ENCODE measurements at places on chromosomes 5 and 9.

GRCh38 chr5:124460642-124461041 lies 285.8 kb downstream of the ZNF608 start:
- no peak for DNase-seq

DNA sequence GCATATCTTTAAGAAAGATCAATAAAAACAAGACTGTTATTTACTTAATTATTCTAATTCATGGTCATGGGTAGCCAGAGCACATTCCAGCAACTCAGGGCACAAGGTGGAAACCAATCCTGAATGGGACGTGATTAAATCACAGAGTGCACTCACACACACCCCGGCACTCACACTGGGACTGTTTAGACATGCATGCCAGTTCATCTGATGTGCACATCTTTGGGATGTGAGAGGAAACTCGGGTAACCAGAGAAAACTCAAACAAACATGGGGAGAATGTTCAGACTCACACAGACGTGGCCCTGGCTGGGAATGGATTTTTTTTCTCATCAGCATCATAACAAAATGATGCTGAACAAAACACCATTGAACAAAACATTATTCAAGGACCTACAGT lies 29.4 kb downstream of the SMAD5 start:
- DNase-seq = no peak

DNA sequence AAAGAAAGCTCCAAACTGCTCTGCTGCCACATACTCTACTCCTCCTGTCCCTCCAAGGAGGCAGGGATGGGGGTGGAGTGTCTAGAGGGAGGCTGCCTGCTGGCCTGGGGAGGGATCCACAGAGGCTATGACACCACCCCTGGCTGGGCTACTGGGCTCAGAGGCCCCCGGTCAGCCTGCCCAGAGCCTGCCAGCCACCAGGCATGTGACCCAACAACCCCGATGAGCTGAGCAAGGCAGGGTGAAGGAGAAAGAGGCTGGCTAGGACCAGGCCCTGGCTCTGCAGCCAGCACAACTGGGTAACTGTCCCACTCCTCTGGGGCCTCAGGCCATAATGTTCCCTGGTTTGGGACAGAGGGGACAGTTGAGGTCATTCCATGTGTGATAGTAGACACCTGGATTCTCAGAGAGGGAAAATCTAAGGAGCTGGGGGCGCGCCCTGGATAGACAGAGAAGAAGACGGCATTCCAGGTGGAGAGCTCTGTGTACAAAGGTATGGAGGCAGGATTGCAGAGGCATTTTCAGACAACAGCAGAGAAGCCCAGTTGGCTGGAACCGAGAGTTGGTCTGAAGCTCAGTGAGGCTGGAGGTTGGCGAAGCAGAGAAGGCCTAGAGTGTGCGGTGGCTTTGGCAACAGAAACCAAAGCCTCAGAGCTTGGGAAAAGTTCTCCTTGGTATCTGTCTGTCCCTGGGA lies 33.8 kb upstream of the IL17B start:
- DNase-seq = no peak

DNA sequence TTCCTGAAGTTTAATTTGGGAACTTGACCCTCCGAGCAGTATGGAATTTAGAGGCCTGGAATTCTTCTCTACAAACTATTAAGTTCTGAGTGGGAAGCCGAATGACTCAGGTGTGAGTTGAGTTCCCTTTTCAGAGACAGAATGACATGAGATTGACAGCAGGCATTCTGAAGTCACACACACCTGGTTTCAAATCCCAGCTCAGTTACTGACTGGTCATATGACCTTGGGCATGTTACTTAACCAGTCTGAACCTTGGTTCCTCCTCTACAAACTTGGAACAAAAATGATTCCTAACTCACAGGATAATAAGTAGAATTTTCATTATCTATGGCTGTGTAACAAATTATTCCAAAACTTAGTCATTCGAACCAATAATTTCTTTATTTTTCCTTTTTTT lies 45.5 kb upstream of the GPBP1 start:
- DNase-seq = no peak

- no peak for DNase-seq
These were observed 320.2 kb downstream of the TLE1 start for GRCh38 chr9:81369121-81369520.

GRCh38 chr5:150428106-150428876 lies 15.6 kb upstream of the CD74 start:
- DNase-seq = peak; percentile 64

- no peak for DNase-seq
These were observed 22.7 kb upstream of the UBLCP1 start for GRCh38 chr5:159240301-159240870.

- DNase-seq = no peak
These were observed 249.4 kb downstream of the FAM170A start for GRCh38 chr5:119878712-119879111.

DNA sequence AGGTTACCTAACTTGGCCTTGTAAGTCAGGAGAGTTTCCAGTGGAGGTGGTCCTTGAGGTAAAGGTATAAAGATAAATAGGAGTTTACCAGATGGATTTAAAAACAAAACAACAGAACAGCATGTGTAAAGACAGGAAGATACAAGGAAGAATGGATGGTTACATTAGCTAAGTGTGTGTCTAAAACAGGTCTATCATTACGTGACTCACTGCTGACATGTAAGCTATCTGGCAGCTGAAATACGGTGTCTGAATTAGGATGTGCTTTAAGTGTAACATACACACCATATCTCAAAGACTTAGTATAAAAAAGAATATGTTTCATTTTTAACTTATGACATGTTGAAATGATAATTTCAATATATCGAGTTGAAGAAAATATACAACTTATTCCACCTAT lies 405.1 kb upstream of the ADAMTSL1 start:
- DNase-seq = no peak

DNA sequence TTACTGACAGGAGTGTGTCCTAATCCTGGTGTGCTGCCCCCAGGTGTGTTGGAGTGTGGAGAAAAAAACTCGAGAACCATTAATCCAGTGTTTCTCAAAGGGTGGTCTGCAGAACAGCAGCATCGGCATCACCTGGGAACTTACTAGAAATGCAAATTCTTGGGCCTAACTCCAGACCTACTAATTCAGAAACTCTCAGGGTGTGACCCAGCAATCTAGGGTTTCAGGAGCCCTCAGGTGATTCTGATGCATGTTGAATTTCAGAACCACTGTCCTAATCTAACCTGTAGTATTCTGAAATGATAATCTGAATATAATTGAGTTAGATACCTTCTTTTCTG lies 30.0 kb upstream of the IL6ST start:
- DNase-seq = no peak

DNA sequence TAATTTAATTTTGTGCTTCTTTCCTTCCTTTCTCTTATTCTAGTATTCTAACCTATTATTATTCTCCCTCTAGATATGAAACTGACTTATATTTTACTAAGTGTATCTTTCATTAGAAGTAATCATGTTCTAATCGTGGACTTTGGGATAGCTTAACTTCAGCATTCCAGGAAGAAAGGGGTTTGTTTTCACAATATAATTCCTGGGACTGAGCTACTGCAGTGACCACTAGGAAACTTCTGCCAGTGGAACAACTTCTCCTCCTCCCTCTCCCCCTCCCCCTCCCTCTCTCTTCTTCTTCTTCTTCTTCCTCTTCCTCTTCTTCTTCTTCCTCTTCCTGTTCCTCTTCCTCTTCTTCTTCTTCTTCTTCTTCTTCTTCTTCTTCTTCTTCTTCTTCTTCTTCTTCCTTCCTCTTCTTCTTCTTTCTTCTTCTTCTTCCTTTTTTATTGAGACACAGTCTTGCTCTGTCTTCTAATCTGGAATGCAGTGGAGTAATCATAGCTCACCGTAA lies 127.9 kb downstream of the NNT start:
- DNase-seq = no peak

GRCh38 chr5:172644266-172644665 lies 3.2 kb downstream of the NEURL1B start:
- no peak for DNase-seq

DNA sequence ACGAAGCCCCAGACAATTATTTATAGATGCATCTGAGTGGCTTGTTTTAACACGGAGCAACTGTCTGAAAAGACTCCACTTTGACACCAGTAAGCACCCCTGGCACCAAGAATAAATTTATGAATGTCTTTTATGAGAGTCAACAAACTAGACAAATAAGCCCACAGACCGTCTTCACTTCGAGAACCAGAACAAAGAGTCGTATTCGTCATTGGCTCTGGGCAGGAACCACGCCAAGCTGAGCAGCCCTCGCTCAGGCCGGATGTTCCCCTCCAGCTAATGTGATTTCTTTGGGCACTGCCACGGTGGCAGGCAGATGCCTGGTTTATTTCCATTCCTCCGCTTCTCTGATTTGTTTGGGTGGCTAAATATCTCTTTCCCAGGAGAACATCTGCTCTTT lies 91.9 kb upstream of the STC2 start:
- DNase-seq = no peak

DNA sequence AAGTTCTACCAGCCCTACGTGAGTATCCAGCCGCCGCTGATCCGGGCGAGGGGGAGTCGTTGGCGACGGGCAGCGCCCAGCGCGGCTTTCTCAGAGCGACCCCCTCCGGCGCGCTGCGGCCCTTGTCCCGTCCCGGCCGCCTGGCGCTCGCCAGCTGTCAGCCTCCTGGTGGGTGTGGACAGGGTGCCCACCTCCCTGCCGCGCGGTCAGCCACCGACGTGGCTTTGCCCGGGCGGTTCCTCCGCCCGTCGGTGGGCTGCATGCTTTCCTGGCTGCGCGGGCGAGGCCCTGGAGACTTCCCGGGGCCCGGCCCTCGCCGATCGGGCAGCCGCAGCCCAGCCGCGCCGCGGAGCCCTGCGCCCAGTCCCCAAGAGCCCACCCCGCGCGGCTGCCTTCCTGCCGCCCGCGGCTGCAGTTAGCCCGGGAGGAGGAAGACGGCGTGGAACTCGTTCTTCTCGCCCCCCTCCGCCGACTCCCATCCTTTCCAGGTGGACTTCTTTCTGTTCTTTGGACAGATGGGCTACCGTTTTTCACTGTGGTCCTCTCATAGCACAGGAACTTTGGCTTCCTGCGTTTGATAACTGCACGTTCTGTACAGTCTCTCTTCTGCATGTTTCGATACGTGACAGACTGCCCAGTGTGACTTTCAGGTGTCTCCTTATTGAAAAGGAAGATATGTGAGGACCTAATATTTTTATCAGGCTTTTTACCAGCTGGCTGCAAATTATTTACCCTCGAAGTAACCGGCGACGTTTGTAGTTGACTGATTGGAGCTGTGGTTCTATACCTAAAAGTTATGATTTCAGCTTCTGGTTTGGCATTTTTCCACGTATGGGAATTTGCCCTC lies 577 bp downstream of the AP3S1 start:
- DNase-seq = peak; percentile 67

- no peak for DNase-seq
These were observed 24.4 kb downstream of the ANKRD55 start for GRCh38 chr5:56208681-56209080.

DNA sequence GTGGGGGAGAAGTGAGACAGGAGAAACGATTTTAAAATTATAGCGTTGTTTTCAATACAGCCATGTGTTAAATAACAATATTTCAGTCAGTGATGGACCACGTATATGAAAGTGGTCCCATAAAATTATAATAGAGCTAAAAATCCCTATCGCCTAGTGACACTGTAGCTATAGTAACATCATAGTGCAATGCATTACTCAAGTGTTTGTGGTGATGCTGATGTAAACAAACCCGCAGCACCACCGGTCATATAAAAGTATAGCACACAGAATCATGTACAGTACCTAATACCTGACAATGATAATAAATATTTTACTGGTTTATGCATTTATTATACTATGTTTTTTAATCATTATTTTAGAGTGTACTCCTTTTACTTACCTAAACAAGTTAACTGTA lies 407.4 kb upstream of the SEMA6A start:
- DNase-seq = no peak

DNA sequence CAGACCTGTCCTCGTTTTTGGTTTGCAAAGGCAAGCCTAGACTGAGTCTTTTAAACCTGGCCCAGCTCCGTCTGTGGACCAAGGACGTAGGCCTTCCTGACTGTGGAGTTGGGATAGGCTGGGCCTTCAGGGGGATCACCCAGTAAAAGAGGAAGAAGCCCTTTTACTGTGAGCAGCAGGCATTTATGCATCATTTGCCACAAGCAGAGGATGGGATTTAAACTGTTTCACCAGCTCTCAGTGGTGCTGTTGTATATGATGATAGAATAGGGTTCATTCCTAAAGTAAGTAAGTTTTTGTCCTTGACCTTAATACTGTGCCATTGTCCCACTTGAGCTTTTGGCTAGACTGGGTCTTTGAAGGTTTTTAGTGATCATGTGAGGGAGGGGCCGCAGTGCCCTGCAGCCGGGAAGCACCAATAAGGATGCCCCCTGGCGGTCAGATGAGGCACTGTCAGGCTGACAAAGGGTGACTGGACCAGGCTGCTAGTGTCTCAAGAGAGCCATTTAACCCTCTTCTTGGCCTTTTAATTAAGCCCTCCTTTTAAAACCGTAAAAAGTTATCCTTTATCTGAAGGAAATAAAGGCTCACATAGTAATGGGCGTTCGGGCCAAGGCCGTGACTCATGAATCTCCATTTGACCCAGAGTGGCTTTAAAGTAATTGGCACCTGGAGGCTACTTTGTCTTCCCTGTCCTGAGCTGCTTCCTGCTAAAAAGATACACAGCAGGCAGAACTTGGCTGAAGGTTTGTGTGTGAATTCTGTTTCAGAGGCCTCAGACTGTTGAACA lies 74.0 kb downstream of the UBAP1 start:
- peak; percentile 54 for DNase-seq

DNA sequence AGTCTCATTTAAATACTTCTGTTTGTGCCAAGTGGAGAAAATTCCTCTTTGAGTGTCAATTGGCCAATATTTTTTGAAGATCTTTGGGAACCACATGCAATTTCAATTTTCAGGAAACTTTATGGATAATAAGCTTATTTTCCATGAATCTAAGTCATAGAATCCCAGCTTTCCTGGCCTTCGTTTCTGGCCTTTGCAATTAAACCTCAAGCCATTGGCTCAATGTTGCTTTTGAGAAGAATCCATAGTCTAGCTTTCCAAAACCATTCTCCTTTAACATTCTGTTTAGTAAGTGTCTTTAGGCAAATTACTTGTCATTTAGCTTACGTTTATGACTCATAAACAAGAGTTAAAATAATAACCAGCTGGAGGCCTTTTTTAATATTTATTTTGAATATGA lies 145.0 kb upstream of the FTMT start:
- DNase-seq = no peak

DNA sequence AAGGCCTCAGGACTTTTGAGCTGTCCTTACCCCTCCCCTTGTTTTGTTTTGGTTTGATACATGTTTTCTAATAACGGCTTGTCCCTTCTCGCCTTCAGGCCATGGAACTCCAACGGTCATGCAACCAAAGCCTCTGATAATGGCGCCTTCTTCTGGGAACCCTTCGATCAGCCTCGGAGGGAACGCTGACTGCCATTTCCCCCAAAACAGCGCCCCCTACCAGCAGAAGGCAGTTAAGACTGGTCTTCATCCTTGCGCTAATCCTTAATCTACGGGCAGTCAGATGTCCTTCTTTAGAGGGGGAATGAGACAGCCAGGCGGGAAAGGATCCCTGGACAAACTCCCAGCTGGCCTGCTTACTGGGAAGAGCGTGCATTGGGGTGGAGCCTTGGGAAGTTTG lies 276.6 kb downstream of the ICE1 start:
- no peak for DNase-seq

All from HuH-7 (cell line).